ENCODE measurements at places on chromosomes 4 and X.

DNA sequence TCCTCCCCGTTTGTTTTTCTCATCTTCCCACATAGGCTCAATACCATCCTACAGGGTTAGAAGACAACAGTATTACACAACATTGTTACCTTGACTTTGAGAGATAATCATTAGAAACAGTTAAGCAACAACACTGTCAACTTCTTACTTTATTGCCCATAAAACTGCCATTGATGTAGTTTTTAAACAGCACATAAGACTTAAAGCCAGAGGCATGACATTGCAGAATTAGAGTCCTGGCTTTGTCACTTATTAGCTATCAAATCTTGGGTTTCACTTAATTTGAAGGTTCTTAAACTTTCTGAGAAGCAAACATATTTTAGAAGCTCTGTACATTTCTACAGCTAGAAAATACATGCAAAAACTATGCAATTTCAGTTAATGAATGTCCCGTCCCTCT, 41.8 kb downstream of the EIF4E start:
- DNase-seq, result no peak

DNA sequence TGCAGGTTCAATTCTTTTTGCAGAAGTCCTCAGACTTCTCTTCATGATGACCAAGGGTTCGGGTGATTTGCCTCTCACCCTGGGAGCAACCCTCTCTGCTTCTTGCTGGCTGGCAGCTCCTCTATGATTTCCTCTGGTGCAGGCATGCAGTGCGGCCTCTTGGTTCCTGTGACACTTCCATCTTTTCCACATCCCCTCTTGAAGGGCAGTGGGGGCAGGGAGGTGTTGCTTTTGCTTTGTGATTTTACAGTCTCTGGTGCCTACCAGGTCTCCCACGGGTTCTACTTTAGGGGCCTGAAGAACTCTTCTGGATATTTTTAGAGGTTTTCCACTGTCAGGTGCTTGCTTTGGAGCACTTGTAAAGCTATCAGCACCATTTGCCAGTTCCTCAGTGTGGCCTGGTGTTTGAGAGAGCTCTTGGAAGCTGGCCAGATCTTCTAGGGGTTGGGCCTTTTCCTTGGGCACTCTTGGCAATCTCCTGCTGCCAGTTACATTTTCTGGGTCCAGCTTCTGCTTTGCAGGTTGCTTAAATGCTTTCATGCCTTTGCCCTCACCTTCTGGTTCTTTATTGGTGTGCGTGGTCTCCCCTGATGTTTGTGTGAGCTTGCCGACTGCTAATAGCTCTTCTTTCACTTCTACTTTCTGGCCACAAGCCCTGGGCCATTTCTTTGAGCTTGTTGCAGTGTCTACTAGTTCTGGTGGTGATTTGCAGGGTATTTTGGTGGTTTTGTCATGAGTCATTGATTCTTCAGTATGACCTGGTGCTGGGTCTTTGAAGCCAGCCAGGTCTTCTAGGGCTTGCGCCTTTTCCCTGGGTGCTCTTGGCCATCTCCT, 11.5 kb upstream of the CHST7 start:
- DNase-seq, result no peak

DNA sequence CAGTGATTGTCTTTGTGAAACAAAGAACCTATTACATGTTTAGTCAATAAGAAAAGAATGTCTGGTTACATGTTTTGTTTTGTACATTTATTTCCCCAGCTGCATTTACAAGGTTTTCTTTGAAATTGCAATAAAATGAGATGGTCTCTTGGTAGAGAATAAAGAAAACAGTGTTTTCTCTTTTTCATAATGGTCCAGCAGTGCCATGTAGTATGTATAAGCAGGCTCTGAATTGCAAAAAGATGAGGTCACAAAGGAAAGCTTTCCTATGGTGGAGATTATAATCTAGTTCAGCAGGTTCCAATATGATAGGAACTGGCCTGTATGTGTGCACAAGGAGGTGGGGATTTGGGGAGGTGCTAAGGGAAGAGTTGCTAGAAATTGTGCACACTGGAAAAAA, 1417.3 kb downstream of the STIM2 start:
- no peak for DNase-seq

DNA sequence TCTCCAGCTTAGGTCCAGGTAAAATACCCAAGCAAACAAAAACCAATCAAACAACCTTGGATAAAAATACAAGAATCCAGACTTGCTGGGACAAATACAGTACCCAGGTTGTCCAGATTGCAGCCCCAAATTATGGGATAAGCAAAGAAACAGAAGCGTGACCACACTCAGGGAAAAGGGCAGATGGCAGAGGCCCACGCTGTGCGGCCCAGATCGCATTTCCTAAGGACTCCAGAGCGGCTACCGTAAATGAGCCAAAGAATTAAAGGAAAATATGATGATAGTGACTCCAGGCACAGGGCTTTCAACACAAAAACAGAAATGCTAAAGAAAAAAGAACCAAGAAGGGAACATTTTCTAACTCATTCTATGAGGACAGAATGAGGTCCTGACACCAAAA, 50.3 kb downstream of the FGFRL1 start:
- DNase-seq, result no peak

DNA sequence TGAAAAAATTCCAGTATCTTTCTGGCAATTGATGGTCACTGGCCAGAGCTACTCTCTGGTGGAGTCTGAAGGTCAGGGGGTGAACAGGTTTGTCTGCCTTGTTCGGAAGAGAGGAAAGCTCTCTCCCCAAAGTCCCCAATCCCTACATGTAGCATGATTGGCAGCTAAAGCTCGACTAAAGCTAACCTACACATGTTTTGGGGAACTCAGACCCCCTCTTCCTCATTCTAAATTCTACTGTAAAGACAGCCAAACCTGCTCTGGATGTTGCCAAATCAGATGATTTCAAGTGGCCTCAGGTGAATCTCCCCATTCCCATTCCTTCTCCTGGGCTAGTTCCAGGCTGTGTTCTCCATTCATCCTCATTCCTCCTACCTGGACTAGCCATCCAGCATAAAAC, 84.1 kb downstream of the MSN start:
- DNase-seq, result no peak

GRCh38 chrX:112043997-112044396, 38.6 kb downstream of the TRPC5 start:
- no peak for DNase-seq

DNA sequence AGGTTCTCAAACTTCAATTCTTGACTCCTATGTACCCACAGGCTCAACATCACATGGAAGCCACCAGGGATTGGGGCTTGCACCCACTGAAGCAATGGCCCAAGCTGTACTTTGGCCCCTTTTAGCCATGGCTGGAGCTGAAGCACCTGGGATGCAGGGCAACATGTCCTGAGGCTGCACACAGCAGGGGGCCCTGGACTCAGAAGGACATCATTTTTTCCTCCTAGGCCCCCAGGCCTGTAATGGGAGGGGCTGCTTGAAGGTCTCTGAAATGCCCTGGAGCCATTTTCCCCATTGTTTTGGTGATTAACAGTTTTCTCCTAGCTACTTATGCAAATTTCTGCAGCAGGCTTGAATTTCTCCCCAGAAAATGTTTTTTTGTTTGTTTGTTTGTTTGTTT, 465.1 kb upstream of the PCDH10 start:
- no peak for DNase-seq

DNA sequence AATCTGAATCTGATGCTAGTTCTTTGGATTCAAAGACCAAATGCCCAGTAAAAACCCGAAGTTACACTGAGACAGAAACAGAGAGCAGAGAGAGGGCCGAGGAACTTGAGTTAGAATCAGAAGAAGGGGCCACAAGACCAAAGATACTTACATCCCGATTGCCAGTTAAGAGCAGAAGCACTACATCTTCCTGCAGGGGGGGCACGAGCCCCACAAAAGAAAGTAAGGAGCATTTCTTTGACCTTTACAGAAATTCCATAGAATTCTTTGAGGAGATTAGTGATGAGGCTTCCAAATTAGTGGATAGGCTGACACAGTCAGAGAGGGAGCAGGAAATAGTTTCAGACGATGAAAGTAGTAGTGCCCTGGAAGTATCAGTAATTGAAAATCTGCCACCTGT, 309.3 kb downstream of the ANK2 start:
- no peak for DNase-seq

GRCh38 chrX:34555481-34555880, 101.6 kb downstream of the TMEM47 start:
- DNase-seq, result no peak

- no peak for DNase-seq
These were observed 1199.1 kb downstream of the ADGRL3 start for GRCh38 chr4:62399242-62399641.

- no peak for DNase-seq
These were observed 5.9 kb downstream of the EDA2R start for GRCh38 chrX:66632981-66633380.

DNA sequence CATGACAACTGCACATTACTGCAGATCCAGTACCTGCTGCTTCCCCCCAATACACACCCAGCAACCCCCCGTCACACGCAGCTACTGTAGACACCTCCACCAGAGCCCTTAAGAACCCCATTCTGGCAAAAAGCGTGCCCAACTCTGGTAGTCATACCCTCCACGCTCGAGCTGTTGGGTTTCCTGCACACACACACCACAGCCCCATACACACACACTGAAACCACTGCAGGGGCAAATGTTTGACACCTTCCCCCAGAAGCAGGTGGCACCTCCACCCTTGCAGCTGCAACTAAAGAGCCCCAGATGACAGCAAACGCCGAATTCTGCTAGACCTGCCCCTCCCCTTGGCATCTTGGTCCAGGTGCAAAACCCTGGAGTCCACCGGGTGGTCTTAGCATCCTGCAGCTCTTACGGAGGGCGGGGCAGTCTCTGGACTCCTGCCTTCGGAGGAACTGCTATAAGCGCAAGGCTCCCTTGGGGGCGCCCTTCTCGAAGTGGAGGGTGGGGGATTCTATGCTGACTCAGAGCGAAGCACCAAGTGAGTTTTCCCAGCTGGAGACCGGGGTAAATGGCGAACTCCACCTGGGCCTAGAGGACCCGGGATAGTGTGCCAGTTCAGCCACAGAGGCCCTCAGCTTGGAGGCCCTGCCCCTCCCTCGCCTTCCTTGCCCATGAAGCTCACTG, 1.5 kb downstream of the FRMPD3 start:
- DNase-seq, result no peak

- peak; percentile 9 for DNase-seq
These were observed 203.4 kb downstream of the MAML3 start for GRCh38 chr4:139950568-139950967.

GRCh38 chrX:15500497-15500966, at the start of gene BMX:
Gene BMX (plus strand): TSS chrX:15500807. CDS start chrX:15508354, 7,547 bp downstream.
- no peak for DNase-seq

DNA sequence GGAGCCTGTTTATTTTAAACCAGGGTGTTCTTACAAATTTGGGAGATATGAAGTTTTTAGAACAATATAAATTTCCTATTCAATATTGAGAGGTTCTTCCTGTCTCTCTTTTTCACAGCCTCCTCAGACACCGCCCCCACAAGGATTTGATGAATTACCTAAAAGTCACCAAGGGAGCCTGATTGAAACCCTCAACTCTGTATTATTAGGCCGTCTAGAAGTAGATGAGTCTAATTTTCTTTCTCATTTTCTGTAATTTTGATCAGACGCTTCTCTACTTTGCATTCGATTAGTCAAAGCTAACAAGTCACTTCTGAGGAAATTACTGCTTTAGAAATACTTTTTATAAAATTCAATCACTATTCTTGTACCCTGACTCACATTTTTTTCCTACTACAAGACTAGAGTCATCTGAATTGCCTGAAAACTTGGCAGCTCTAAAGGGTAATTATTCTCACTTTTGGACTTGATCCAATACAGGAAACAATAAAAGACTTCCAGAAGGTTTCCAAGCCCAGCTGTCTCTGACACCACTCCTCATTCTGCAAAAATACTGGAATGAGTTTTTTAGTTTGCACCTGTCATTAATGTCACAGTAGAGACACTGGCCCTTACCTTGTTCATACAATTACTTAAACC, 111.2 kb downstream of the ELOVL6 start:
- DNase-seq, result no peak

GRCh38 chr4:174314274-174314673, 30.6 kb downstream of the CEP44 start:
- DNase-seq, result no peak

DNA sequence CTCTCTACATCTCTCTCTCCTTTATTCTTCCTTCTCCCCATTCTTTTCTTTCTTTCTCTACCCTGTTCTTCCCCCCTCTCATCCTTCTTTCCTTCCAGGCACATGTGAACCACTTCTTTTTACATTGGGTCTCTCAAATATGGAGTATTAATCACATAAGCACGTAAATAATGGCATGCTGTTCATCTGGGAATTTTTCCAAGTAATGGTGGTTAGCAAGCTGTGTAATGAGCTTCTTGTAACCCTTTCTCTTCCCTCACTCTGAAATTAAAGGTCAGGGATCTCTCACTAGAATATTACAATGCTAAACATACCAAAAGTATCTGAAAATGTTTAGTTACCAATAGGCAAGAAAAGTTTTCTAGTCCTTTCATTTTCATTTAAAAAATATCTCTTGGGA, 239.9 kb upstream of the TEX13A start:
- no peak for DNase-seq

DNA sequence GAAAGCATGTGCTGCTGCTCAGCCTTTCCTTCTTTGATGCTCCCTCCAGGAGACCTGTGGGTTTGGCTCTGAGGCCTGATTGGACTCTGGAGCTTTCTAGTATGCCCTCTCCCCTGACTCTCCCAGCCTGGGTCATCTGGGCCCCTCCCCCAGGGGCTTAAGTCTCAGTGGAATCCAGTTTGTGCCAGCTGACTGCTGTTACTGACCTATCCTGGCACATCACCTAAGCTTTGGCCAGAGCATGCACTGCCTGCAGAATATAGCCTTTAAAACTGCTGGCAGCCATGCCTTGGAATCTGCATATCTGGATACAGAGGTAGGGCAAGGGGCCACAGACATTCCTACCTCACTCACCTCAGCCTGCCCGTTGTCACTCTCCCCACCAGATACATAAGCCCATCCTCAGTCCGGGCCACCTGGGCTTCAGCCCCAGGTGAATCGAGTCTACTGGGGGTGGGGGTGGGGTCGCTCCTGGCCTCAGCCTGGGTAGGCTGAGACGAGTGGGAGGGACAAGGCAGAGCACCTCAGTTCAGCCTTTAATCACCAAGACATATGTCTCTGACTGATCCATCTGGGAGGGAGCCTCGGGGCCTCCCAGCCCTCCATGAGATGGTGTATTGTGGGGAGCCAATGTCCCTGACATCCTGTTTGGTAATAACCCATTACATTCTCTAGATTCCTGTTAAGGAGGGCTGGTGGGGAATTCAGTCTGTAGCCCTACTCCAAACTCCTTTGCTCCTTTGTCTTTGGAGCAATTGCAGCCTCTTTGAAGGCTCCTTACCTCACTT, 61.2 kb downstream of the STARD8 start:
- no peak for DNase-seq

GRCh38 chr4:110605077-110605476, 17.8 kb downstream of the PITX2 start:
- no peak for DNase-seq

GRCh38 chr4:8328456-8328855, 58.9 kb downstream of the HTRA3 start:
- DNase-seq, result no peak
